Stimulated activated CD4-positive, alpha-beta T cell treated with anti-CD3 and anti-CD28 coated beads, Interleukin-4, amount 100 ng/mL, for 24 hours (primary cell): ENCODE measurements at places on chromosomes 1 and 21.

DNA sequence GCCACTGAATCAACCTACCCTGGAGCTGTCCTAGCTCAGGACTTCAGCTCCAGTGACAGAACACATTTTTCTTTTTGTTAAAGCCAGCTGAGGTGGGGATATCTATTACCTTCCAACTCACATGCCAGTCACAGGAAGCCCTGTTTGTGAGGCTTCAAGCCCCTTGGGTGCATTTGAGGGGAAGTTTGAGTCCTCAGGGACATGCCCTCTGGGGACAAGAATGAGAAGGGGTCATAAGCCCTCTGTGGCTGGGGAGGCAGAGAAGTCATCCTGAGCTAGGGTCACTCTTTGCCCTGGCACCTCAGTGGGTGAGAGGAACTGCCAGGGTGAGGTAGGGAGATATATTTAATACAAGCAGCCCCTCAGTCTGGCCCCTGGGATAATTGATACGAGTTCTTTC lies 33.5 kb upstream of the CLDN14 start:
- DNase-seq: no peak

- peak; percentile 55 for DNase-seq
Measured at GRCh38 chr21:34967509-34968289, 81.4 kb downstream of the RUNX1 start.

- DNase-seq: peak; percentile 65
Measured at GRCh38 chr1:152461544-152461943, 47.5 kb upstream of the CRNN start.

DNA sequence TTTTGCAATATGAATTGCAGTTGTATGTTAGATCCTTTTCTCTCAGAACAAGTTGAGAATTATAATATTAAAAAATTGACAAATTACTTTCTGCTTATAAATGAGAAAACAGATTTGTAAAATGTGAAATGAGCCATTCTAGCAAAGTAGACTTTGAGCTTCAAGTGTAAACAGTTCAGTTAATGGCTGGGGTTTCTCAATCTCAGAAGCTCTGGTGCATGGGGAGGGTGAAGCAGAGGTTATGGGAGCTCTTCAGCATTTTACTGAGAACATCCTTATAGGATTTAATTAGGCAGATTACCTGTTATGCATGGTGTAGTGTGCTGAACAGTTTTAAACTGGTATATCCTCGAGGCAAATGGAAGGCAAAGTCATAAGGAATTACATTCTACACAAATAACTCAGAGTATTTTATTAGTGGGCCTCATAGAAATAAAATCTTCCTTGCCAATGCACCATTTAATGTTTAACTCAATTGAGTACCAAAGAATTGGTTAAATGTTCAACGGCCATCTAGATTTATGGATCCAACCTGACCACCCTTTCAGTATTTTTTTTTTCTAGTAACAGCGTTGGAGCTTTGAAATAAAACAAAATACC lies 1143.6 kb upstream of the ADGRL2 start:
- no peak for DNase-seq

GRCh38 chr1:184792450-184792969 lies 37.9 kb upstream of the EDEM3 start:
- DNase-seq: no peak

- no peak for DNase-seq
Measured at GRCh38 chr21:35225573-35225972, 176.5 kb upstream of the RUNX1 start.

DNA sequence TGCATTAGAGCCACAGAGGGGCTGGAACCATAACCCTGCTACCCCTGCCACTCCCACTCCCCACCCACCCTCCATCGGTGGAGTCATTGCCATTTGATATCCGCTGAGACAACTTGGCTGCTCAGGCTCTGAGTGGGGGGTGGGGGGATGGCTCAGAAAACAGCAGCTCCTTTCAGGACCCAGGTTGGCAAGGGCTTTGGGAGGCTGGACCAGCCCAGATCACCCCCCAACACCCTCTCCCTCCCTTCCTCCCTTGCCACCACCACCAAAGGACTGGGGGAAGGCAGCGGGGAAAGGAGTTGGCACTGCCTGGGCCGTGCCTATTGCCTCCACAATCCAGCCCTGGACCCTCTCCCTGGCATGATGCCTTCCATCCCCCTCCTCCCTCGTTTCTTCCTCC lies 1.7 kb downstream of the KCNJ10 start:
- DNase-seq: no peak

DNA sequence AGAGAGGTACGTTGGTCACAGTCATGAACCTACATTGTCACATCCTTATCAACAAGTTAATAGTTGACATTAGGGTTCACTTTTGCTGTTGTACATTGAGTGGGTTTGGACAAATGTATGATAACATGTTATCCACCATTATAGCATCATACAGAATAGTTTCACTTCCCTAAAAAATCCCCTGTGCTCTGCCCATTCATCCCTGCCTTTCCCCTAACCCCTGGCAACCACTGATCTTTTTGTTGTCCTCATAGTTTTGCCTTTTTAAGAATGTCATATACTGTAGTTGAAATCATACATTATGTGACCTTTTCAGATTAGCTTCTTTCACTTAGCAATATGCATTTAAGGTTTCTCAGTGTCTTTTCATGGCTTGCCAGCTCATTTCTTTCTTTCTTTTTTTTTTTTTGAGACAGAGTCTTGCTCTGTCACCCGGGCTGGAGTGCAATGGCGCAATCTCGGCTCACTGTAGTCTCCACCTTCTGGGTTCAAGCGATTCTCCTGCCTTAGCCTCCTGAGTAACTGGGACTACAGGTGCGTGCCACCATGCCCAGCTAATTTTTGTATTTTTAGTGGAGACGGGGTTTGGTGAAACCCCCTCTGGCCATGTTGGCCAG lies 50.6 kb downstream of the UCK2 start:
- no peak for DNase-seq

DNA sequence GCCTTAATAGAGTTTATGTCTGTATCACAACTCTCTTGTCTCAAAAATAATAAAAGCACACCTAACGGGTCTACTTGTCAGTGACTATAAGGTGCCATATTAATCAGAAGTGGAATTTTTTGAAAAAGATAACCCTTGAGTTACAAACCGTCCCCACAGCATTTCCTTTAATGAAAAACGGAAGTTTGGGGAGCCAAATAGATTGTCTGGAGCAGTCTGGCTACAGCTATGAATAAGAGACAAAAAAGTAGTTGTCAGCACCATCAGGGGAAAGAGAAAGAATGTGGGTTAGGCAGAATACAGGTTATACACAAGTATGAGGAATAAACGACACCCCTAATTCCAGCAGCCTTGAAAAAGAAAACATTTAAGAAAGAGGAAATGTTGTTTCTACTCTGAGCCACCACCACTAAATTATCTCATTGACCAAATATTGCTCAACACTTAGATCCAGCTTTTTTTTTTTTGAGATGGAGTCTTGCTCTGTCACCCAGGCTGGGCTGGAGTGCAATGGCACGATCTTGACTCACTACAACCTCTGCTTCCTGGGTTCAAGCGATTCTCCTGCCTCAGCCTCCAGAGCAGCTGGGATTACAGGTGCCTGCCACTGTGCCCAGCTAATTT lies 29.4 kb upstream of the USP24 start:
- no peak for DNase-seq

- DNase-seq: peak; percentile 71
Measured at GRCh38 chr1:31154632-31155215, 85.0 kb downstream of the NKAIN1 start.

DNA sequence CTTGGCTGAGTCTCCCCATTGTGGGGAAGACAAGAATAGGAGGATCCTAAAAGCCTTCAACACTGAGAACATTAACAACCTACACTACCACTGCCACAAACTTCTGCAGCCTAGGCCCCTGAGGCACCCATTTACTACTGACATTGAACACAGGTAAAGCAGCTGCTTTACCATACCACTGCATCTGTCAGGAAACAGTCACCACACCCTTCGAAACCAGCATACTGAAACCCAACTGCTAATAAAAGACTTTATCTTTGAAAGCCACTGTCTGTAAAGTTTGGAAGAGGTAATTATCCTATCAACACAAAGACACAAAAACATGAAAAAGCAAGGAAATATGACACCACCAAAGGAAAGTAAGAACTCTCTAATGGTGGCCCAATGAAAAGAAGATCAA lies 7.4 kb downstream of the IFNAR1 start:
- no peak for DNase-seq

DNA sequence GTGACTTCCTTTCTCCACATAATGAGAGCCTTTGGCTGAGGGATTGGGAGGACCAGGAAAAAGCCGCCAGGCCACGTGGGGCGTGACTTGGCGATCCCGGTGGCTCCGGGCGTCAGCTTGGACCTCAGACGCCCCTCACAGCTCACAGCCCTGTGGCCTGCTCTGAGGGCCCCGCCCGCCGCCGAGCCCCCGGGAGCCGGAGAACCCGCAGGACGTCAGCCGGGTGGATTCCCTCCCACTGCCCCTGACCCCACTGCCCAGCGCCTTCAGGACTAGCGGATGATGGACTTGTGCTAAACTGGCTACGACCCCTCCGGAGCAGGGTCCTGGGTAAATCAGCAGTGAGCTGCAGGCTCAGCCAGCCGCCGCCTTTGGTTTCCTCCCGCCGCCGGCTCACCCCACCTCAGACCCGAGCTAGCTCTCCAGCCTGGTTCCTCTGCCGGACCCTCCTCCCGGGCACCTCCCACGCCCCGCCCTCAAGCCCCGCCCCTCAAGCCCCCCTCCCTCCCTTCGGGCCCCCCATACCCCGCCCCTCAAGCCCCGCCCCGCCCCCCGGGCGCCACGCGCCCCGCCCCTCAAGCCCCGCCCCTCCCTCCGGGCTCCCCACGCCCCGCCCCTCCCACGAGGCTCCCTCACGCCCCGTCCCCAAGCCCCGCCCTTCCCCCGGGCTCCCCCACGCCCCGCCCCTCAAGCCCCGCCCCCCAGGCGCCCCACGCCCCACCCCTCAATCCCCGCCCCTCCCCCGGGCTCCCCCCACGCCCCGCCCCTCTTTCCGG lies 10.0 kb upstream of the FAAP20 start:
- DNase-seq: no peak

- DNase-seq: no peak
Measured at GRCh38 chr1:190169311-190170067, 308.2 kb downstream of the BRINP3 start.

DNA sequence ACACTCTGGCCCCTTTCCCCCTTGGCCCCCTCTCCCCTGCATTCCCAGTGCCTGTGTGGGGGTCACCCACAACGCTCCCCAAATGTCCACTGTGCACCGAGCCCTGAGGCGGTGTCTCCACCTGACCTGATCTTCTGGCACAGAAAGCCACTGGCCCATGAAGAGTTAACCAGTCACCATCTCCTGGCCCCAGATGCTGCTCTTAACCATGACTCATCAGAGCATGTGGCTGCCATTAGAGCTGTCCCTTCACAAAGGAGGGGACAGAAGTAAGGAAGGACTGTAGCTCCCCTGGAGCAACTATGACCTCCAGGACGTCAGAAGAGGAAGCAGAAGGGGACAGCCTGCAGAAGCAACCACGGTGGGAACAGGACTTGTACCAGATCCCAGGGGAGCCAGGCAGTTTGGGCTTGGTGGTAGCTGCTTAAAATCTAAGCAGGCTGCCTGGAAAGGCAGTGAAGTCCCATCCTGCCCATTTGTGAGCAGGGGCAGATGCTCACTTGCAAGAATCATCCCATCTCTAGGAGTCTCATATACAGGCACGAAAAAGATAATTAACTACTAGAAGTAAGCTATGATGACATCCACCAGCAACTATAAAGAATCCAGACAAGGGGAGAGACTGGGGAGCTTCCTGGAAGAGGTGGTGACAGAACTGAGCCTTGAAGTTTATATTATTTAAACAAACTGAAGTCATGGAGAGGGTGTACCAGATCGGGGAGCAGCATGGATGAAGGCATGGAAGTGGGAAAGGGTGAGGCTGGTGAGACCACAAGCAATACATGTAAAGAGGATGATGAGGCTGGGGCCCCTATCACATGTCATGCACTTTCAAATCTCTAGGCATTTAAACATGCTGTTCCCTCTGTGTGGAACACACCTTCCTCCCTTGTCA lies 1.1 kb upstream of the TTC39A start:
- no peak for DNase-seq

DNA sequence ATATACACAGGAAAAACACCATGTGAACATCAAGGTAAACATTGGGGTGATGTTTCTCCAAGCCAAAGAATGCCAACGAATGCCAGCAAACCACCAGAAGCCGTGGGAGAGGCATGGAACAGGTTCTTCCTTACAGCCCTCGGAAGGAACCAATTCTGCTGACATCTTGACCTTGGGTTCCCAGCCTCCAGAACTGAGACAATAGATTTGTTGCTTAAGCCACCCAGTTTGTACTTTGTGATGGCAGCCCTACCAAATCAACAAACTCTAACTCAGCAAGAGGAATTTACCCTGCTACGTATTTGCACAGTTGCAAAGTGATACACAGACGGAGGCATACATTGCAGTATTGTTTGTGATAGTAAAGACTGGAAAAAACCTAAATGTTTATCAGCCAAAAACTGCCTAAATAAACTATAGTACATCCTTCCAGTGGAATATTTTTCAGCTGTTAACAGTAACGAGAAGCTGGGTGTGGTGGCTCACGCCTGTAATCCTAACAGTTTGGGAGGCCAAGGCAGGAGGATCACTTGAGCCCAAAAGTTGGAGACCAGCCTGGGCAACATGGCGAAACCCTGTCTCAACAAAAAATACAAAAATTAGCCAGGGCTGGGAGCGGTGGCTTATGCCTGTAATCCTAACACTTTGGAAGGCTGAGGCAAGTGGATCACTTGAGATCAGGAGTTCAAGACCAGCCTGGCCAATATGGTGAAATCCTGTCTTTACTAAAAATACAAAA lies 12.5 kb upstream of the ZC3H12A start:
- no peak for DNase-seq

DNA sequence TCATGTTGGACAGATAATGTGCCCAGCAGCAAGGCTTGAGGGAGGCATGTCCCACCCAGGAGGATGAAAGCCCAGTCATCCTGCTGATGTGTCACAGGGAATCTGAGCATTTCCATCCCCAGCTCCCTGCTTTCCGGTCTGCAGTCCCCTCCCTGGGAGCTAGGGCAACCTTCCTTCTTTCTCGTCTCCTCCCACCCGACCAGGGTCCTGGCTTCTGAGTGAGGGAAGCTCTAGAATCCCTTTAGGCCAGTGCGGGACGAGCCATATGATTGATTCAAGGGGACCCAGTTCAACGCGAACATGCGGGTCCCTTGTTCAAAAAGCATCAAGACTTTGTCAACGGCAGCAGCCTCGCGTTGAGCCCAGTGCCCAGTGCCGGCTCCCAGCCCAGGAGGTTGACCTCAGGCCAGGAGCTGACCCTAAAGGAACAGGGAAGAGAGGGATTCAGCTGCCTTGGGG lies 96.7 kb upstream of the TMPRSS2 start:
- no peak for DNase-seq

DNA sequence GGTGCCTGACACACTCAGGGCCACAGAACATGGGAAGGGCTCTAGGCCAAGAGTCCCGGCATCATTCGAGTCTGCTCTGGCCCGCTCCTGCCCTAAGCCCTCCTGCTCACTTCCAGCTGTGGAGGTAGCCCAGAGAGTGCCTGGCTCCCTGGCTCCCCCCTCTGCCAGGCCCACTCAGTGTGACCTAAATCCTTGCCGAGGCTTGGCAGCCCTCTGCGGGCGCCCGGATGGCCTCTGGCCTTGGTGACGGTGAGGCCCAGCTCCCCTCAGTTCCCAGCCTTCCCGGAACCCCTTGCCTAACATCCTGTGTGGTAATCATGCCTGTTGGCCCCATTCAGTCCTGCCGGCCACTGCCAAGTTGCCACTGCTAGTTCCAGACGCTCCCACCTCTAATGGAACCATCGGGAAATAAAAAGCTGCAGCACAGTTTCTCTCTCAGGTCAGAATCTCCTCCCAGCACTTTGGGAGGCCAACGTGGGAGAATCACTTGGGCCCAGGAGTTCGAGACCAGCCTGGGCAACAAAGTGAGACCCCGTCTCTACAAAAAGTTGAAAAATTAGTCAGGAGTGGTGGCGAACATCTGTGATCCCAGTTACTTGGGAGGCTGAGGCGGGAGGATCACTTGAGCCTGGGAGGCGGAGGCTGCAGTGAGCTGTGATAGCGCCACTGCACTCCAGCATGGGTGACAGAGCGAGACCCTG lies 1.2 kb upstream of the H6PD start:
- no peak for DNase-seq
